ENCODE measurements at places on chromosomes 7 and 10. TPM values are rescaled to one million over a fixed set of nuclear protein-coding genes. Genes with fewer than 3 reads are reported as not detected.

- no peak for DNase-seq
Measured at GRCh38 chr10:43753397-43754061, 104.8 kb upstream of the ZNF32 start.

DNA sequence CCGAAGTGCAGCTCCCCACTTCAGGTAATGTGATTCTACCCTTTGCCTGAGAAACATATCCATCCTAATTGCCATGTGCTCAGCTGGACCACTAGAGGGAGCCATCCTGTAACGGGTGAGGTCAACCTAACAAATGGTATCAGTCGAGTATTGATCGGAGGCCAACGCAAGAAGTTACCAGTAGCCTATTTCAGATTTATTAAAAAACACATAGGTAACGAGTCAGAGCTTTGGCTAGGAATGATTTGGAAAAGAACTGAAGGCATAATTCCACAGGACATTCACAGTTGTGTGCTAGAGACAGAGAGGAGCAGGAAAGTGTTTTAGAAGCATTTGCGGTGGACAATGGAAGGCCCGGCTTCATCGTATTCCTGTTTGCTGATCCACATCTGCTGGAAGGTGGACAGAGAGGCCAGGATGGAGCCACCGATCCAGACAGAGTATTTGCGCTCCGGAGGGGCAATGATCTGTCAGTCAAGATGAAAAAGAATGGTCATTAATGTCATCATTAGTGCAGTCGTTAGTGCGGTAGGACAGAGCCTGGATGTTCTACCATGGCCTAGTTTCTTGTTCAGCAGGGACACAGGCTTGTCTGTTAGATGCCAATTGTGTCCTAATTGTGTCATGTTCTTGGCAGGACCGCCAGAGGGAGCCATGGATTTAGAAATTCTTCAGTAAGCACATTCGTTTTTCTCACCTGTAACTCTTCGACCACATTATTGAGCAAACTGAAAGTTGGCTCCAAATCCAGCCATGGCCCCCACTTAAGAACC is 17.5 kb downstream of the ACTA2 start:
- DNase-seq = peak; percentile 75

- no peak for DNase-seq
Measured at GRCh38 chr10:118028619-118029018, 18.1 kb downstream of the RAB11FIP2 start.

The GHRHR gene
- total RNA-seq = not detected

- DNase-seq = no peak
Measured at GRCh38 chr7:132653366-132653930, 77.2 kb upstream of the PLXNA4 start.

The HOGA1 gene
- 0.13 TPM for total RNA-seq

DNA sequence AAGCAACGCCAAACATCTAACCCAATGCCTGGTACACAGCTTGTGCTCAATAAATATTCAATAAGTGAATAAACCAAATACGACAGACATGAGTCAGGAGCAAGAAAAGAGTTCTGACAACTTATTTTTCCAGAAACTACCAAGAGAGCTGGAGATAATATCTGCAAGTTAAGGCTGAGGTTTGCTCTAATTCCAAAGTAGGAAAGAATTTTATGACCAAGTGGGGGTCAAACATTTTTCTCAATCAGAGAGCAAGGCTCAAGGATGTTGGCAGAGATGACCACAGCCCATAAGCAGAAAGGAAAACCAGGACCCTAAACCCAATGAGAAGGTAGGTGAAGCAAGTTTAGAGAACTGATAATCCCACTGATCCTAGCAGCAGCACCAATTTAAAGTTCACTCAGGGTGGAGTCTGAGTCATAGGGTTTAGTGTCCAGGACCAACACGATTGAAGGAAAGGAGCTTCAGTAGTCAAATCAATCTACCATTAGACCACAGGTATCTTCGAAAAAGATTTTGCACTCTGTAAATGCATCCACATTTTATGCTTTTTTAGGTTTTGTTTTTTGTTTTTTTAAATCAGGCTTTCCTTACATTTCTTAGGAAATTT is 49.3 kb upstream of the KCNIP2 start:
- no peak for DNase-seq

The ZNF33A gene
- total RNA-seq = 17.8 TPM

The NUPR2 gene
- not detected for total RNA-seq

- peak; percentile 46 for DNase-seq
Measured at GRCh38 chr7:30322271-30323005, 38.0 kb downstream of the ZNRF2 start.

DNA sequence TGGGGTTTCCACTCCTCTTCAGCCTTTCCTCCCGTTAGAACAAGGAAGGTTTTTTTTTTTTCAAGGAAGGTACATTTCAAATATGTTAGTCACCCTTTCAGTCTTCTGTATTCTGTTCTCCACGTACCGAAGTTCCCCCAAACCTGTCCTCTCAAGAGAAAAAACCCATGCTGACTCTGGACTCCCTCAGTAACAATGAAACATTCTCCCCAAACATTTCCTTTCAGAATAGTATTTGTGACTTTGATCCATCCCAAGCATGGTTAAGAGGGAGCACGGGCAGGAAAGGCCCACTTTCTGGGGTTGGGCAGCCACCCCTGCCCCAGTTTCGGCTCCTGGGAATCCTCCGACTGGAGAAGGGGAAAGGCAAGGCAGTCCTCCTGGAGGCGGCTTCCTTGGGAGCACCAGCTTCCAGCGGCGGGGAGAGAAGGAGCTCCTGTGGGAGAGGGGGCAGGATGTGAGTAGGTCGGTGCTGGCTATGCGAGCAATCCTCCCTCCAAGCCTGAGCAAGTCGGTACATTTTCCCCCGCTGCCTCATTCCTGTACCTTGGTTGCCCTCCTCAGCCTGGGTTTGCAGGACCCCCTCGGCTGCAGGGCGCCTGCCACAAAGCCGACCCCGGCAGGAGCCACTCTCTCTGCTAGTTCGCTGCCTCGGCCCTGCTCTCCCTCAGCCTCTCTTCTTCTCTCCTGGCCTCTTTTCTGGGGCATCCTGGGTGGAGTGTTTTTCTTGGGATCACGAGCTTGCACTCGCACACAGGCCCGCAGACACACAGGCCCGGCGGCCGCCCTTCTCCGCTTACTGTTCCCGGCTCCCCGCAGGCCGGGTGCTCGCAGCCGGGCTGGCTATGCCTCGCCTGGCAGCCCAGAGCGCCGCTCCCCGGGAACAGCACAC is 2.1 kb upstream of the HOXA1 start:
- peak; percentile 59 for DNase-seq

DNA sequence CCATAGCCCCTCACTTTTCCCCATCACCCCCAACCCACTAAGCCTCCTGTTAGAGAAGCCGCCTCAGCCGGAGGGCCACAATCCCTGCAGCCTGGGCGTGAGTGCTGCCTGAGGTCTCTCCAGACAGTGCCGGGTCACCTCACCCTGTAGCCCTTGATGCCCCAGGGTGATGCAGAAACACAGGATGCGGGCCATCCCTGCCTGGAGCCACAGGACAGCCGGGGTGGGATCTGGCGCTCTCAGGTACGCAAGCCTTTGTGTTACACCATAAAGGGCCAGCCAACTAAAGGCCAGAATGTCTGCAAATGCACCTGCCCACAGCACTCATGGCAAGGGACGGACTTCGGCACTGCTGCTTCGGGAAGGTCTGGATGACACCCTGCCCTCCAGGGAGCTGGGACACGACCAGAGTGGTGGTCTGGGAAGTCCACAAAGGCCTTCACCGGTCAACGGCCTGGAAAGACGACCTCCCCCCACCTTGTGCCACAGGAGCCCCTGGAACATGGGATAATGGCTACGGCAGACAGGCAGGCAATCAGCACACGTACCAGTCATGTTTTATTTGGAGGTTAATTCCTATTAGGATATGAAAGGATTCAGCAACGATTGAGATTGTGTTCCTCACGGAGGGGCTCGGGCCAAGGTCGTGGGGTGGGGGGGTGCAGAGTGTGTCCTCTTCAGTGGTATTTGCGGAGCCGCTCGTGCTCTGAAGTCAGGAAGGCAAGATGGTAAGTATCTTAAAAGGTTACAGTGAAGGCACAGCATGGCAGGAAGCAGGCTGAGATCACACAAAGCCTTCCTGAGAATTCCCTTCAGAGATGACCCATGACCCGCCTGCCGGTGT is 8.1 kb downstream of the ATP5MF start:
- DNase-seq = no peak

The GIMAP7 gene
- not detected for total RNA-seq

DNA sequence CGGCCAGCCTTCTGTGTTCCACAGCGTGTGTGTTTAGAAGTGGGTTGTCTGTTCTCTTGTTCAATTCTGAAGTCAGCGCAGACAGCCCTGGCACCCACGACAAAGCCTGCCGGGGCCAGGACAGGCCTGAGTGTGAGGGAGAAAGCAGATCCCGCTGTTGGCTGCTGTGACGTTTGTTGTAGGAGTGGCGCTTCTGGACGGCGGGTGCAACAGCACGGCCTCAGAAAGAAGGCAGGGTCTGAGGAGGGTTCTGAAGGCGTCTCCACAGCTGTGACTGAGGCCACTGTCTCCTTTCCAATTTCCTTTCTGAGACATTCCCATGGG is 76.2 kb downstream of the VIPR2 start:
- no peak for DNase-seq

GRCh38 chr7:129713544-129713943 is 102.0 kb downstream of the NRF1 start:
- DNase-seq = no peak

- peak; percentile 89 for DNase-seq
Measured at GRCh38 chr10:32271617-32272016, 75.3 kb downstream of the EPC1 start.

DNA sequence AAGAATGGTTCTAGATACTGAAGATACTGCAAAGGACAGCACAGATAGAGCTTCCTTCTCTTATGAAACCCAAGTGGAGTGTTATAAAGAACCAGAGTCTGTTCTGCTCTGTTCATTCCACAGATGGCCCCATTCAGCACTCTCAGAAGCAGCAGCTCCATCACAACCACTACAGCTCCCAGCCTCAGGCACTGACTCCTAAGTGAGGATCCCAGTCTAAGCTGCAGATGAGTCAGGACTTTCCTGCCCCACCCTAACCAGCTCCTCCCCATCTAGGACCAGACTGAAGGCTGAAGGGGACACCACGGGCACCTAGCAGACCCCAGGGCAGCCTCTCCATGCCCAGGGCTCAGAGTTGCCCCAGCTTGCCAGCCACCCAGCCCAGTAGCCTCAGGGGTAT is 379.8 kb downstream of the GRID1 start:
- DNase-seq = peak; percentile 61

GRCh38 chr10:117175215-117175900 is 21.9 kb upstream of the KCNK18 start:
- DNase-seq = no peak

The MKLN1 gene
- total RNA-seq = 20.0 TPM

GRCh38 chr7:152587366-152587765 is 88.6 kb downstream of the XRCC2 start:
- DNase-seq = no peak

The AKR1D1 gene
- total RNA-seq = under 0.01 TPM

The PLAU gene
- total RNA-seq = 26.3 TPM

DNA sequence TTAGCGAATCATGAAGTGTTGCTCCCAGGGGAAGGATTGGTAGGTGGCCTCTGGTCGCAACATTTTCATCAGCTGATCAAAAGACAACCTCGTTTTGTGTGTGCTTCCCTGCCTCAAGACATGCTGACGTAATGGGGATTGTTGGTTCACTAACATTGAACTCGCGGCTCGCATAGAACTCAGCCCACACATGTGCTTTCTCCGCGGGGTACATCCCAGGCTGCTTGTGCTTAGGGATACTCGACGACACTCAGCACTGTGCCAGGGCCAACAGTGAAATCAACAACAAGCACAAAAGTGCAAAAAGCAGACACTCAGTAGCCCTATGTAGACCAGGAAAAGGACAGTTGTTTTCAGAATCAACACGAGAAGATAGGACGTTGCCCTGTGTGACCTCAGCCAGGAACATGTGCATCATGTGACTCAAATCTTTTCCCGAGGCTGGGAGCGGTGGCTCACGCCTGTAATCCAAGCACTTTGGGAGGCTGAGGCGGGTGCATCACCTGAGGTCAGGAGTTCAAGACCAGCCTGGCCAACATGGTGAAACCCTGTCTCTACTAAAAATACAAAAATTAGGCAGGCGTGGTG is 20.8 kb downstream of the WIPI2 start:
- no peak for DNase-seq

The ANXA8L1 gene
- 60.6 TPM for total RNA-seq

The UNCX gene
- not detected for total RNA-seq

GRCh38 chr10:31318854-31319601 is at the start of gene ZEB1:
TSS of gene ZEB1 (plus strand) at chr10:31319216. CDS start at chr10:31319235, 19 bp downstream.
- peak; percentile 82 for DNase-seq

The TMEM184A gene
- 43.8 TPM for total RNA-seq

DNA sequence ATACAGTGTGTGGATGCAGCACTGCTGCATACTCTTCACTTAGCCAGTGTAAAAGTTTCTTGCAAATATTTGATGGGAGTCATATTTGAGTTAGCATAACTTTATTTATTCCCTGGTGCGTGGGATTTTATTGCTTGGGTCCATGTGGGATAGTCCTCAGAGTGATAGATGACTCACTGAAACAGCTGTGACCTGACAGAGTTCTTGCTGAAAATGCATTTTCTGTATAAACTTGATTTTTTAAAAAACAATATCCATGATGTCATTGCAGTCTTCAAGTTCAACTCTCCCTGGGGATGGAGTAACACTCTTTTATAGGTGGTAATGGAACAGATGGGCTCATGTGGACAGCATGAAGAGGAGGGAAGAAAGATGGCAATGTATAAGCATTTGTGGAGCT is 310.0 kb downstream of the PPP1R3A start:
- no peak for DNase-seq
